Brain pericyte (primary cell): ENCODE measurements at places on chromosomes 2 and 18.
A peak's percentile ranks its signal among the peaks of the same experiment; 100 is the strongest.

GRCh38 chr2:18380321-18380720, 180.1 kb downstream of the RDH14 start:
- peak; percentile 48 for DNase-seq

GRCh38 chr18:9796011-9796410, 87.9 kb downstream of the RAB31 start:
- DNase-seq: no peak

- DNase-seq: no peak
Measured at GRCh38 chr2:70531419-70532086, 22.1 kb downstream of the TGFA start.

GRCh38 chr2:162888652-162889051, 50.1 kb upstream of the KCNH7 start:
- DNase-seq: no peak

DNA sequence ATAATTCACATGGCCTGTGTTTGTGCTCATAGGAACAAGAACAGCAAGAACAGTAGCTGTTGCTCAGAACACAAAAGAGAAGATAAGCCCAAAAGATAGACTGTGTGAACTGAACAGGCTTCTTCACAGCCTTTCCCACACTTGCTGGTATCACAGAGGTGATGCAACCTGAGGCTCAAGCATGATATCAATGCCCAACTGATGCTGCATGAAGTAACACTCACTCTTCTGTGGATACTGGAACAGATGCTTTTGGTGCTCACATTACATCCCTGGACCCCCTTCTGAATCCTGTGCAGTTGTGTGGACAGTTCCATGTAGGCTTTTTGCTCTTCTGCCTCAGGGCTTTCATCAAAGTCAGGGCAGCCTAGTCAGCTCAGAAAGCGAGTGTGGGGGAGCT, 88.4 kb upstream of the RND3 start:
- DNase-seq: no peak

GRCh38 chr2:201930831-201931230, 102.8 kb upstream of the FZD7 start:
- DNase-seq: no peak

GRCh38 chr2:240529344-240529999, 28.3 kb downstream of the ANKMY1 start:
- no peak for DNase-seq

GRCh38 chr18:36628435-36629137, 200.2 kb downstream of the TPGS2 start:
- DNase-seq: no peak

DNA sequence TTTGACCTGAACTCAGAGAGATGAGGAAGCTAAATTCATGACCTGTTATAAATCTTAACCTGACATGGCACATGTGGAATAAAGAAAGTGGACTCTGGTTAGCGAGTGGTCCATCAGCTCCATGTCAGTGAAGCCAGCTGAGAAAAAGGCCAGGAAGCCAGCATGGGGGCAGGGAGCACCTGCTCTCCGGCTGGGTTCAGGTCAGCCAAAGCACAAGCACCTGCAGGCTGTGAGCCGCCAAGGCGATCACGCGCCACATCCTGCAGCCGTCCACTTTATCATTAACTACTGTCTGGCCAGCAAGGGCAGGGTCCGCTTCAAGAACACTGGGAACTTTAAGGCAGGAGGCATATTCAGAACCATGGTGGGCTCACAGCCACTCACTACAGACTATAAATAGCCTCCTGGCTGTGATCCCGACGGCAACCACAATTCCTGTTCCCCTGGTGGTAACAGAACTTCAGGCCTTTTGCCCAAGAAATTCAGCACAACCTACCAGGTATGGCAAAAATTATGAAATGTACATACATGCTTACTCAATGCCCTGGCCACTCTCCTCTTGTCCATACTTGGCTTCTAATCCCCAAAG, 35.5 kb downstream of the ACVR1 start:
- DNase-seq: no peak

GRCh38 chr2:196079052-196079451, 10.4 kb upstream of the DNAH7 start:
- no peak for DNase-seq

DNA sequence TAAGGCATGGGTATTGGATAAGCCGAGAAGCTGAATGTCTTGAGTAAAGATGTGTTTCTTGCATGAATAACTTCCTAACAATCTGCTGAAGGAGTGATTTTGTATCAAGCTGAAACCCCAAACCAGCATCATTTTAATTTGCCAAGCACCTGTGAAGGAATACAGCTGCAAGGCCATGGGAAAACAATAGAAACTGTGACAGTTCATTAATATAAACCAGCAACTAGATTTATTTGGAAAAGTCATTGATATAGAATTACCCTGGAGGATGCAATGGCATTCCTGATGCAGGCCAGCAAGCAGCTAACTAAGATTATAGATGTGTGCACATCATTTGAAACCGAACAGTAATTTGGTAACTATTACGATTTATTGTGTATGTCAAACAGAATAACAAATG, 155.7 kb upstream of the TCF4 start:
- no peak for DNase-seq

GRCh38 chr18:9643549-9643948, 29.2 kb upstream of the PPP4R1 start:
- peak; percentile 58 for DNase-seq

DNA sequence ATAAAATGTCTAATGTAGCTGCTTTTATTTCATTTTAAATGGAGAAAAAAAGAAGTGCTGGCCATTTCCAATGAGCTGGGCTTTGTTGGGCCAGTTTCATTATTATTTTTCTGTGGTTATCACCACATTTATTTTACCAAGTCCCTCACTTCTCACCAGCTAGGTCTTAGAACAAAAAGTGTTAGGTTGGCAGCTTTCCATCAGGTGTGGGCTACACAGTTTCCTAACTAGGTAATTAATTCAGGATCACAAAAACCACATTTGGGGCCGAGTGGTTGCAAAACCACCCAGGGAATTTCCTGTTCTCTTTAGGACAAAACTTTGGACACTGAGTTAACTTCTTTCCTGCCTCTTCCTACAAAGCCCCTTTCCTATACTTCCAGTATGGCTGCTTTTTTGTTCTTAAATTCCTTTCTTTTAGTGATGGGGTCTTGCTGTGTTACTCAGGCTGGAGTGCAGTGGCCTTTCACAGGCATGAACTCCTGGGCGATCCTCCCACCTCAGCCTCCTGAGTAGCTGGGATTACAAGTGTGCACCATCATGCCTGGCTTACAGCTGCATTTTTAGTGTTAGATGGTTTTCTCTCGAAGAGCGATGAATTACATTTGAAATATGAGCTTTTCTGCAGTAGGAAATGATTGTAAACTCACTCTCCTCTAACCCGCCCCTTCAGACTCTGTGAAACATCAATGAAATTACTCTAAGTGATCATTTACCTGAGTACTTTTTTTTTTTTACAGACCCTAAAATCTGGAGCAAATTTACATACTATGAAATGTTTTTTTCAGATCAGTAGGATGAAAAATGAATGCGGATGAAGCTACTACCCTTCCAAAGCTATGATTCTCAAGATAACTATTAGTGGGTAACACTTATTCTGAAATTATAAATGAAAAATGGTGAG, 2.6 kb upstream of the ZFP36L2 start:
- DNase-seq: no peak

- DNase-seq: no peak
Measured at GRCh38 chr2:80303006-80303908, 1.3 kb downstream of the LRRTM1 start.

DNA sequence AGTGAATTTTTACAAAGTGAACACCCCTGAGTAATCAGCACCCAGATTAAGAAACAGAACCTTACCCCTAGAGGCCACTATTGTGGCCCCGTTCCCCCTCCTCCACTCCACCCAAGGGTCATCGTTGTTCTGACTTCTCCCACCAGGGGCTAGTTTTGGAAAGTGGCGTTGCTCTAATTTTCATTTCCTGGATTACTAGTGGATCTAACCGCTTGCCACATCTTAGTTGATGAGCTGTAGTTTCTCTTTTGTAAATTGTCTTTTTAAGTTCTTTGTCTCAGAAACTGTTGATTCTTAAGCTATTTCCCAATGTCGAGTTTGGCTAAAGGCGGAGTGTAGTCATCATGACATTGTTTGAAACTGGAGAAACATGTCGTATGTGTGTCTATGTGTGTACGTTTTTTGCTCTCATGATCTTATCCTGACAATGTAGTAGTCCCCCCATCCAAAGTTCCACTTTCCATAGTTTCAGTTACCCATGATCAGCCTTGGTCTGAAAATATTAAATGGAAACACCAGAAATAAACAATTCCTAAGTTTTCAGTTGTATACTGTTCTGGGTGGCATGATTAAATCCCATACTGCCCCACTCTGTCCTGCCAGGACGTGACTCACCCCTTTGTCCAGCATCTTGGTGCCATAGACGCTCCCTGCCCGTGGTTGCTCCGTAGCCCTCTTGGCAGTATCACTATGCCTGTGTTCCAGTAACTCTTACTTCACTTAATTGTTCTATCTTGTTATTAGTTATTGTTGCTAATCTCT, 71.0 kb upstream of the SP3 start:
- DNase-seq: no peak

DNA sequence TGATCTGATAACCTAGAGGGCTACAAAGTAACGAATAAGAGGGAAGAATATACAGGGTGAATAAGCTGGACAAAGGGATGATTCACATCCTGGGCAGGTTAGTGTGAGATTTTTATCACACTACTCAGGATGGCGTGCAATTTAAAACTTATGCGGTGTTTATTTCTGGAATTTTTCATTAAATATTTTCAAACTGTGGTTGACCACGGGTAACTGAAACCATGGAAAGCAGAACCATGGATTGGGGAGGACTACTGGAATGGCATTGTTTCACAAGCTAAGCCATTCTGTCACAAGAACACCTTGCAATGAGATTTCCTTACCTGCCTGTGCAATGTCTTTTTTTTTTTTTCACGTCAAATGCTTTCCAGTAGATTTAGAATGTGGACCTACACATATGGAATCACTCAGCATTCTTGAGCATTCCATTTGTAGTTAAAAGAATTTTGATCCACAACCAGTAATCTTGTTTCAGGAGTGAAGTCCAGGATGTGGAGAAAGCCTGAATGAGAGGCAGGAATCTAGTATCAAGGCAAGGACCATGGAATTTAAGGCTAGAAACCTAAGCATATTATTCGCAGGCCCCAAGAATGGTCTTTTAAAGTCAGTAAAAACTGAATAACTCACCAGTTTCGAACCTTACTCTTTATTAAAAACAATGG, 8.0 kb upstream of the CDK15 start:
- DNase-seq: no peak

DNA sequence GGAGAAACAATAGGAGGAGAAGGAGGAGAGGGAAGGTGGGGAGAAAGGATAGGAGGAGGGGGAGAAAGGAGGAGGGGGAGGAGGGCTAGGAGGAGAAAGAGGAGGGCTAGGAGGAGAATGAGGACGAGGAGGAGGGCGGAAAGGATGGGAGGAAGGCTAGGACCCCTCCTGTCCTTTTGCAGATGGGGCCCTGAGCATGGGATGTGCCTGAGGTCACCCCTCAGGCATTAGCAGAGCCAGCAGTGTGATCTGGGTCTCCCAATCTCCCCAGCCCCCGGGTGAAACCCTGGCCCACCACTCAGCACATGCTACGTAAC, 601 bp upstream of the ANO7 start:
- DNase-seq: no peak

DNA sequence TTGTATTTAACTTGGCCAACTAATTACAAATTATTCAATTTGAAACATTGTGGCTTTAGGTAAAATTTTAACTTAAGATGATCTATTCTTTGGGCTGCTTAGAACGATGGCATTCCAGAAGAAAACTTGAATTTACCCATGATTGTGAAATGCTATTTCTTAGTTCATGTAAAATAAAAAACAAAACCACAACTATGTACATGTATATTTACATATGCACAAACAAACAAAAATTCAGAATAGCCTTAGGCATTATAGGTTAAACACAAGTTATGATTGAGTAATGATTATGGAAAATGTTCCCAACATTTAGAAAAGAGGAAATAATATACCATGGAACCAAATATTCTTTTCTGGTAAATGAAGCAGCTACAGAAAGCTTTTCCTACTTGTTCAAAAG, 3.5 kb upstream of the SMCHD1 start:
- DNase-seq: no peak

DNA sequence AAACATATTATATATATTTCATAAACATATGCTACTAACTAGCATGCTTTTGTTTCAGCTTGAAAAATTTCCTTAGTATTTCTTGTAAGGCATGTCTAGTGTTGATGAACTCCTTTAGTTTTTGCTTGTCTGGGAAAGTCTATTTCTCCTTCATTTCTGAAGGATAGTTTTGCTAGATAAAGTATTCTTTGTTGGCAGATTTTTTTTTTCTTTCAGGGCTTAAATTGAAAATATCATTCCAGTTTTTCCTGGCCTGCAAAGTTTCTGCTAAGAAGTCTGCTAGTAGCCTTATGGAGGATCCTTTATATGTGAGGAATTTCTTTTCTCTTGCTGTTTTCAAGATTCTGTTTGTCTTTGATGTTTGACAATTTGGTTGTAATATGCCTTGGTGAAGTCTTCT, 183.5 kb downstream of the SLC4A3 start:
- DNase-seq: no peak

DNA sequence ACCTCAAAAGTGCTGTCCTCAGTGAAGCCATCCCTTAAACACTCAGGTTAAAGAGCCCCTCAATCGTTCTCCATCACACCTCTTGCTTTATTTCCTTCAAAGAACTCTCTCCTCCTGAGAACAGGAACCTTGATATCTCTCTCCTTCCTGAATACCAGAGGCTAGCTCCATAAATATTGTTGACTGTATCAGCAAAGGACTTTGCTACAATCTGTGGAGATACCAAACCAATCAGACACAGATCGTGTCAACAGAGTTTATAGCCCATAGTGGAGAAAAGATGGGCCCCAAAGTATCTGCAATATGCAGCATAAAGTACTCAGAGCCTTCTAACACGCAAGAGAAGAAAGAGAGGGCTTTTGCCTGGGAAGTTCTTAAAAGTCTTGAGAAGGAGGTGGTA, 36.4 kb downstream of the PLEKHM3 start:
- DNase-seq: no peak

DNA sequence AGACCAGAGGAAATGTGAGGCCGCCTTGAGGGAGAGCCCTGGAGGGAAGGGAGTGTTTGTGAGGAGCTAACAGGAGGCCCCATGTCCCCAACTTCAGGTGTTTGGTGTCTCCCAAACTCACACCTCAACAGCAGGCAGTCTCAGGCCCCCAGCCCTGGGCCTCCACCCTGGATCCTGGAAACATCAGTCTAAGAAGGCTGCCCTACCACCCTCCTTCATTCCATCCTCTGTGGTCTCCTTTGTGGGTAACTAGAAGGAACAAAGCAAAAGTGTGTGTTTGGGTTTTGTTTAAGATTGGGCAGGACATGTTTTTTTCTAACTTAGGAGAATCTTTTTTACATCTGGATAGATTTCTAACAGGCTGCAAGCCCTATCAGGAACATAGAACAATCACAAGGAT, 404.3 kb downstream of the BCL11A start:
- DNase-seq: no peak

- DNase-seq: no peak
Measured at GRCh38 chr2:98730707-98731040, 258 bp downstream of the MGAT4A start.

- no peak for DNase-seq
Measured at GRCh38 chr18:58046093-58046793, 2.2 kb downstream of the NEDD4L start.
